ENCODE measurements at places on chromosomes 16 and 17.

GRCh38 chr17:42849451-42850181 lies 1.4 kb upstream of the AOC3 start:
- no peak for DNase-seq

DNA sequence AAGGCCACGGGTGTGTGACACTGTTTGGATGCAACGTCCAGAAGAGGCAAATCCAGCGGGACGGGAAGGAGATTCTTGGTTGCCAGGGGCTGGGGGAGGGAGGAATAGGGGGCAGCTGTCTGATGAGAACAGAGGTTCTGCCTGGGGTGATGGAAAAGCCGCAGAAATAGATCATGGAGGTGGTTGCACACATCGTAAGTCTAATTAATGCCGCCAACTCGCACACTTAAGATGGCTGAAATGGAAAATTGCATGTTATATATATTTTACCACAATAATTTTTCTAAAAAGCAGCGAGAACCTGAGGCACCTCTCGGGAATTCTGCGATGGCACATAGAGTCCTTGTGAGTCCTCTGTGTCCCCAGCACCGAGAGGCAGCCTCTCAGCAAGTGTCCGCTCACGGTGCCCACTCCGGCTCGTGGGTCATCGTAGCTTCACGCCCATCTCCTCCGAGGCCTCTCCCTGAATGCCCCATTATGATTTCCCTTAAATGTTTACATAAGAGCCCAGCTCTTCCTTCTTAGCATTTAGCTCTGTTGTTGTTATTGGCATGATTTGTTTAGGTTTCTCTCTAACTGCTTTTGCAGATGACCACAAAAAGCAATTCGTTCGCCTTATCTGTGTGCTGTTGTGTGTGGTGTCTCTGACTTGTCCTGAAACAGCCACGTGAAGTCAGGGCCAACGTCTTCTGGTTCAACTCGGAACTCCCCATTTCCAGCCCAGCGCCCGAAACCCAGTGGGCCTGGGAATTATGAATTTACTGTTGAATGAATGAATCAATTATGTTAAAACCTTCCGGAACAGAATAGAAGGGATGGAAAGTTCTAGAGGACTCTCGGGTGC lies 7.7 kb downstream of the WFDC1 start:
- no peak for DNase-seq

DNA sequence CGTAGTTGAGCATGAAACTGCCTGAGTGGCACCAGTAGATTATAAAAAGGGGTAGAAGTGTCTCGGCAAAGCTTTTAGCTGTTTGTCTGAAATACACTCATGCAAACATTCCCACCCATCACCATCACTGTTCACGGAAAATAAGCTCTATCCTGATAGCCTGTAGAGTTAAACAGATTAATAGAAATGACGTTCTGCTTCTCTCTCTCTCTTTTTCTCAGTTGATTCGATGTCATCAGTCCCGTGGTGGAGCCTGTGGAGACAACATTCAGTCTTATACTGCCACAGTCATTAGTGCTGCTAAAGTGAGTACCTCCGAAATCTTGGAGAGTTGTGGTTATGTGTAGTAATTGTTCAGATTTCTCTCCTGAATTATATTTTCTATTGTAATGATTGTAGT lies 224.7 kb downstream of the BCAS3 start:
- no peak for DNase-seq

DNA sequence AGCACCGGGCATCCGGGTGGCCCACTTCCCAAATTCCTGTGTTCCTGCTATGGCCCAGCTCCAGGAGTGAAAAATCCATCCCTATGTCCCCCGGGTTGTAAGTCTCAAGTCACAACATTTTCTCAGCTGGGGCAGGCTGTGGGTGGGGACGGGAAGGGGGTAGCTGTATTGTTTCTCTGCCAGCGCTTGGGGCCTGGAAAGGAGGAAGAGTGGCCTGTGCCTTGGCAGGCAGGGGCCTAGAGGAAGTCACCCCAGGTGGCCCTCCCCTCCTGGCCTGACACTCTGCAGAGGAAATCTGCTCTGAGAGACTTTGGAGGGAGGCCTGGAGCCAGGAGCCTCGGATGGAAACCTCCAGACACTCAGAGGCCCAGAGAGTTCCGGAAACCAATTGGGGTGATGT lies 10.6 kb upstream of the SCN4A start:
- no peak for DNase-seq

GRCh38 chr17:62713086-62713881 lies 85.8 kb downstream of the MRC2 start:
- no peak for DNase-seq

- DNase-seq = no peak
Measured at GRCh38 chr16:4760221-4760910, 6.6 kb downstream of the ZNF500 start.

DNA sequence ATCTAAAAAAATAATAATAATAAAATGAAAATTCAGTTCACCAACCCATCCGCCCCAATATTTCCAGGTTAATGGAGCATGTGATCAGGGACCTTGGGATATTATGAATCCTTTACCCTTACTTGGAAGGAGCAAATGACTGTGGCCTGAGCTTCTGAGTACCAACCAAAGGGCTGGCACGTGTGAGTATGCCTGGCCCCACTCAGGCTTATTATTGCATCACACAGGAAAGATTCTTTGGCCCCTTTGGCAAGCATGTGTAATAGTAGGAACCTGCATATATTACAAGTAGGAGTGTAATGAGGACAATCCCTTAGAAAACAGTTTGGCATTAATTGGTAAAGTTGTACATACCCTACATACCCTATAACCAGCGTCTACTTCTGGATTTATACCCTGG lies 7.2 kb upstream of the C17orf78 start:
- DNase-seq = no peak

DNA sequence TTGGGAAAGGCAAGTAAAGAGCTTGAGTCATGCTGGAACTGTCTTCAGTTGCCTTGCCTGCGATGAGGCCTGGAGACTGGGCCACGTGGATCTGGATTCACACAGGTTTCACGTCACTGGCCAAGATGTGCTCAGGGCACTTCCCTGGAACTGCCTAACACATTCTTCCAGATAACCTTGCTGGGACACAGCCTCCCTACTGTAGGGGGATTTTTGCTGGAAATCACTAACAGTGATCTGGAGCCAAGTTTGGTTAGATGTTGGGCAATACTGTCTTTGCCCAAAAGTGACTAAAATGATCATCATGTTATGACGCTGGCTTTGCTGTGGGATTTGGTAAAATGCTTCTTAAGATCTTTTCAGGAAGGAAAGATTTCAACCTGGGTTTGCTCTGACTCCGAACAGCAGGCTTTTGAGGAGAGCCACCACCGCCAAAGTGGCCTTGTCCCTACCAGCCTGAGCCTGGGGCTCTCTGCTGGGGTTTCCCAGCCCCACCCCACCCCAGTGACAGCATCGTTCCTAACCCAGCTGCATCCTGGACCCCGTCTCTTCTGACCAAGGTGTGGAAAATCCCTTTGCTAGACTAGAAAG lies 14.7 kb downstream of the C1QTNF1 start:
- DNase-seq = no peak

DNA sequence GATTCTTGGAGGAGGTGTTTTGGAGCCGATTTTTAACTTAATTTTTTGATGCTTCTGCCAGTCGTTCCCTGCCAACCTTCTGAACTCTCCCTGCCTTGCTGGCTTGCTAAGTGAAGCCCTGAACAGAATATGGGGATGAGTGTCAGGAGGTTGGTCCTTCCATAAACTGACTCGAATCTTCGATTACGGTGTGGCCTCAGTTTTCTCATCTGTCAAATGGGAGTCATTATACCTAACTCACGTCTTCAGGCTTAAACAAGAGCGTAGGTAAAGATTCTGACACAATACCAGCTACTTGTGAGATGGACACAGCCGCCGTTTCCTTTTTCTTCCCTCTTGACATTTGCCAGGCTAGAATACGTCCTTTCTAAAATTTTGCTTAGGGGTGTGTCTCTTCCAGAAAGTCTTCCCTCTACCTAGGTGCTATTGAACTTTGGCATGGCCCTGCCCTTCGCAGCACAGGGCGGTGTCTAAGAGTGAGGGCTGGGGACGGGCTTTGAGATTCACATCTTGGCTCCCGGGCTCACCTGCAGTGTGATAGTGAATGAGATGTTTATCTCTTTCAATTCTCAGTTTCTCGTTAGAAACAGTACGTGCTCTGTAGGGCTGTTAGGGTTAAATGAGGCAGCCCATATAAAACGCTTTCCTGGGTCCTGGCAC lies 190.6 kb upstream of the SDK2 start:
- no peak for DNase-seq

DNA sequence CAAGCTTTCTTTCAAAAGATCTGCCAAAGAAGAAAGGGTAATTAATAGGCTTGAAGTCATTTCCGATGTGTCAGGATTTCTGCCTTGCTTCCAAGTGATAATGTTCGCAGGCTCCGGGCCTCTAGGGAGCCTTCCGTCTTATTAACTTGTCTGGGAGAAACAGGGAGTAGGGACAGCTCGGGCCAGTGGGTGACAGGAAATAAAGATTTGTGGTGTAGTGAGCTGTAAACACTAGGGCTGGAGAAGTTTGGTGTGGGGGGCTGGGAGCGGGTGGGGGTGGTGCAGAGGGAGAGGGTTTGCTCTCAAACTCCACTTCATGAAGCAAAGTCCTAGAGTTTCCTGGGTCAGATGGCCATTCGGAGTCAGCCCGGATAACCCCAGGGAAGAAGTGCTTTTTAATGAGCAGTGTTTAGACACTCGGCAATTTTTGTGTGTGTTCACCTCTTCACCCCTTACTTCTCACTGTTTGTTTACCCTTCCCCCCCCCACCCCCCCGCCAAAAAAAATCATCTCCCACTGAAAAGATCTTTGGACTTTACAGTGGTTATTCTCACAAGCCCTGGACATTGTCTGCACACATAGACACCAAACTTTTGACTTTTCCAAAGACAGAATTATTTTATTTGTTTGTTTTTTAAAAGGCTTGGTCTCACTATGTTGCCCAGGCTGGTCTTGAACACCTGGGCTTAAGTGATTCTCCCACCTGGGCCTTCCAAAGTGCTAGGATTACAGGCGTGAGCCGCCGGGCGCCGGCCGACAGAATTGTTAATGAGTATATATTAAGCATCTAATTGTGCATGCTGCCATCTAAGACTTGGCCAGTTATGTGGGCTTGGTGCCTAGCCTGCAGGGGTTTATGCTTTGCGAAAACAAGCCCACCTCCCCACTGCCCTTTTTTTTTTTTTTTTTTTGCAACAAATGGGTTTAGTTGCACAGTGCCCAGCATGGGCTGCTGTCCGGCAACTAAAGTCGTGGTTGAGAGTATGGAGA lies 196.4 kb downstream of the CCDC182 start:
- DNase-seq = no peak

GRCh38 chr16:29900102-29900887 lies at the start of gene ASPHD1:
Gene ASPHD1 (plus strand): TSS chr16:29900488. CDS start chr16:29900972, 484 bp downstream.
- DNase-seq = peak; percentile 46

DNA sequence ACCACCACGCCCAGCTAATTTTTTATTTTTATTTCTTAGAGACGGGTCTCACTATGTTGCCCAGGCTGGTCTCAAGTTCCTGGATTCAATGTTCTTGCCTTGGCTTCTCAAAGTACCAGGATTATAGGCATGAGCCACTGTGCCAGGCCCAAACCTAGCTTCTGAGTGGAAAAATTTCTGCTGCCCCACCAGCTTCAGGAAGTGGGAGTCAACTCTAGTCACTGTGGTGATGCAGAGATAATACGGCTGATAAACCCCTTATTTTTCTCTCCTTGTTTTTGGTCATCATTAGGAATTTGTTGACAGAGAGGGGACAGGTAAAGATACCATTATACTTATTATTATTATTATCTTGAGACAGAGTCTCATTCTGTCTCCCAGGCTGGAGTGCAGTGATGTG lies 27.8 kb upstream of the PHOSPHO1 start:
- no peak for DNase-seq

DNA sequence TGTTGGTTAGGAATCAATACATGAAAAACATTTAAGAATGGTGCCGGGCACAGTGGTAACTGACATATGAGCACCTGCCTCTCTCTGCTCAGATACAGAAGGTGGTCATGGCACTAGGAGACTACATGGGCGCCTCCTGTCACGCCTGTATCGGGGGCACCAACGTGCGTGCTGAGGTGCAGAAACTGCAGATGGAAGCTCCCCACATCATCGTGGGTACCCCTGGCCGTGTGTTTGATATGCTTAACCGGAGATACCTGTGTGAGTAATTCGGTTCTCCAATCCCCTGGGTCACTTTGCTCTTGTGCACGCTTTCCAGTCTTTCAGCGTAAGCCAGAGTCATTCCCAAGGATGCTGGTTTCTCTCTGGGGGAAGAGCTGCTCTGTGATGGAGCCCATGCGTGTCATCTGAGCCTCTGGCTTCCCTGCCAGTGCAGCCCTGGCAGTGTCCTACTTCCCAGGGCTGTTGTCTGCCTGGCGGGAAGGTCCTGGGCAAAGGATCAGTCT lies 3.0 kb upstream of the CD68 start:
- no peak for DNase-seq

GRCh38 chr17:78680436-78680835 lies 101.6 kb downstream of the CYTH1 start:
- DNase-seq = no peak

GRCh38 chr17:60599620-60600489 lies at the start of gene PPM1D:
Gene PPM1D (plus strand): TSS chr17:60600193. CDS start chr17:60600415, 222 bp downstream.
- peak; percentile 98 for DNase-seq

GRCh38 chr16:13298666-13299065 lies 397.3 kb downstream of the SHISA9 start:
- no peak for DNase-seq

DNA sequence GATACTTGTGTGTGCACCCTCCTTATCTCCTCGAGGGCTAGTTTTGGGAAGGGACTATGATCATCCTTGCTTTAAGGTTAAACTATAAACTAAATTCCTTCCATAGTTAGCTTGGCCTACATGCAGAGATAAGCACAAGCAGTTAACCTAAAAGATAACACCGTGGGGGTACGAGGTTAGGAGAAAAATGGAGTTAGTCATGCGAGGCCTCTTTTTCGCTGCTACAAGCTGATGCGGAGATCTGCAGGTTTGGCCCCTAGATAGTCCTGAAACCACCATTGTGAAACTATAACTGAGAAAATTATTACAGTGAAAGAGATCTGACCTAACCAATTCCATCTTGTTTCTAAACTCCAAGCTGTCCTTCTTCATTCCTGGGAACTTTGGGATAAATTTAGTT lies 113.7 kb upstream of the ZKSCAN2 start:
- no peak for DNase-seq

DNA sequence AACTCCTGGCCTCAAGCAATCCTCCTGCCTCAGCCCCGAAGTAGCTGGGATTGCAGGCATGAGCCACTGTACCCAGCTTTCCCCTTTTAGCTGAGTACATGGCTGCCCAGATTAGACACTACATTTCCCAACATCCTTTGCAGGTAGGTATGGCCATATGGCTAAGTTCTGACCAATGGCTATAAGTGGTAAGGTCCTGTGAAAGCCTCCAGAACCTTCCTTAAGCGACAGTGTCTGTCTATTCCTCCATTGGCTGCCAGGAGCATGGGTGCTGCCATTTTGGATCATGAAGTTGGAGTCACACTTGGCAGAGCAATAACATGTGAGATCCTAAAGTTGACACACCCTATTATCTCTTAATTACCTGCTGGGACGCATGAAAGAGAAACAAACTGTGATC lies 24.4 kb upstream of the CRHR1 start:
- DNase-seq = no peak
